ENCODE measurements at places on chromosomes 6 and 20. TPM values are rescaled to one million over a fixed set of nuclear protein-coding genes. Genes with fewer than 3 reads are reported as not detected.

GRCh38 chr6:105794870-105795269 is 291.3 kb upstream of the PRDM1 start:
- no peak overlapping the region for H3K27ac ChIP-seq
- DNase-seq: no peak
- no peaks in the 10 kb centered on the region for H3K36me3 ChIP-seq

ZNF311 gene
- total RNA-seq: 5.0 TPM

- H3K27me3 ChIP-seq: no peaks in the 10 kb centered on the region
- H3K36me3 ChIP-seq: no peaks in the 10 kb centered on the region
- no peaks in the 10 kb centered on the region for H3K4me1 ChIP-seq
- H3K4me3 ChIP-seq: no peak overlapping the region
- no peak overlapping the region for H3K27ac ChIP-seq
Observed at GRCh38 chr20:16262594-16262993, 310.7 kb downstream of the KIF16B start.

GRCh38 chr6:44194326-44194725 is 22.4 kb upstream of the MYMX start:
- H3K4me3 ChIP-seq: no peak overlapping the region
- H3K27me3 ChIP-seq: no peaks in the 10 kb centered on the region
- H3K36me3 ChIP-seq: no peaks in the 10 kb centered on the region
- no peaks in the 10 kb centered on the region for H3K4me1 ChIP-seq

RNF146 gene
- 42.0 TPM for total RNA-seq
